Activated CD4-positive, alpha-beta T cell treated with anti-CD3 and anti-CD28 coated beads, Interleukin-2, amount 50 U/mL, for 4 hours (primary cell): ENCODE measurements at places on chromosomes 5 and 9.

DNA sequence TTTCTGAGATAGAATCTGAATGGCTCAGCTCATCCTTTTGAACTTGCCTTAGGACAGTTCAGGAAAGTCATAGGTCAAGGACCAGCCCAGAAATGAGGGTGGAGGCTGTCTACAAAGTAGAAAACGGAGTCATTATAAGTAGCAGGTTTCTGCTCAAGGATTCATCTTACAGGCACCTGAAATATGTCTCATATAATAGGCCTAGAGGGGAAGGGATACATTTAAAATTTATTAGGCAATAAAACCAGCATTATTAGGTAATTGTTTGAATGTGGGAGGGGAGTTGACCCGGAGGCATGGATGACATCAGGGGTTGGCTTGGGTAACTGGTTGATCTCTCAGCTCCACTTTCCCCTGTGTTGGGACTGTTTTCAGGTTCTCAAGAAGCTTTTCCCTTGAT, 11.9 kb upstream of the GALNT10 start:
- no peak for DNase-seq

DNA sequence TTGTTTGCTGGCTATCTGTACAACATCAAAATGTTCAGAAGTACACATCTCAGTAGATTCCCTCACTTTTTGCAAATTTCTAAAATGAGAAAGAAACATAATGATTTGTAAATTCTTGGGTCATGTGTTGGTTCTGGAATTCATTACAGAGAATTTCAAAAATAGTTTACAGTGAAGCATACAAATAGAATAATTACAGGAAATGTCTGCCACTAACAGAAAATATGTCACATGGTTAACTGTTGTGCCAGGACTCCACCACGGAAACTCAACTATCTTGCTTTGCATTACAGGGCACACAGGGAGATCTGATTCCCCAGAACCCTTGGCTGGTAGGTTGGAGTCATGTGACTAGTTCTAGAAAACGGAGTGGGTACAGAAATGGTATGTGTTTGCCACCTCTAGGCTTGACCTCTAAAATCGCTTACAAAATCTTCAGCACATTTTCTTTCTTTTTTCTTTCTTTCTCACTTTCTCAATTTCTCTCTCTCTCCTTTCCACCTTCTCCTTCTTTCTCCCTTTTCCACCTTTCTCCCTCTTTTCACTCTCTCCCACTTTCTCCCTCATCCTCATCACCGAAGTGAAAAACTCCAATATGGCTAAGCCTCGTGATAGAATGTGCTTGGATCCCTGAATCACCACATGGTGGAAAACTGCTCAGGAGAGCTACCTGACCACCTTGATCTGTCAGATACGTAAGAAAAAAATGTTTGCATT, 32.4 kb downstream of the RASEF start:
- DNase-seq = no peak

DNA sequence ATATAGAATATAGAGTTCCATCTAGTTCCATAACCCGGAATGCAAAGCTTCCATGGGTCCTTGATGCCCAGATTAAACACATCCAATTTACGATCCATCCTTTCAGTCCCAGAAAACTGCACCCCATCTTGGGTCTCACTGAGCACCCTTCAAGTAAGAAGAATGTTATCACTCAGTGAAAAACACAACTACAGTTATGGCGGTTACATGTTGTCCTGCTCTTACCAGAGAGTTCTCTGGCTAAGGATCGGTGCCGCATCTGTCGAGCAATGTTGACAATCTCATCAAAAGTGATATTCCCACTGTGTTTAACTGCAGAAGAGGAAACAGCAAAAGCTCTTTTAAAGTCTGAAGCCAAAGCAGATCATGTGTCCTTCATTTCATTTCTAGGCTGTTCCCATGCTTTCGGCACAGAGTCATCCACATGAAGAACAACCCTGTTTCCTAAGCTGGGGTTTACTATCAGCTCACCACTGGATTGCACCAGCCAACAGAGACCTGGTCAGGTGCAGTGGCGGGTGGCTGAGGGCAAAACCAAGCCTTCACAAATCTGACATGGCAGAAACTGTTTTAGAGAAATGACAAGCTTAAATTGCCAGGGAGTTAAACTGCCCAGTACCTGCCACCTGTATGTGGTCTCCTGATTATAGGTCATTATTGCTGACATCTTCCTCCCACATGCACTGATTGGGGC, 2.9 kb downstream of the RPL12 start:
- DNase-seq = no peak

GRCh38 chr5:156722358-156722757, 127.7 kb upstream of the PPP1R2B start:
- no peak for DNase-seq

- no peak for DNase-seq
These were observed 139.1 kb downstream of the PLPPR1 start for GRCh38 chr9:101167490-101168134.

DNA sequence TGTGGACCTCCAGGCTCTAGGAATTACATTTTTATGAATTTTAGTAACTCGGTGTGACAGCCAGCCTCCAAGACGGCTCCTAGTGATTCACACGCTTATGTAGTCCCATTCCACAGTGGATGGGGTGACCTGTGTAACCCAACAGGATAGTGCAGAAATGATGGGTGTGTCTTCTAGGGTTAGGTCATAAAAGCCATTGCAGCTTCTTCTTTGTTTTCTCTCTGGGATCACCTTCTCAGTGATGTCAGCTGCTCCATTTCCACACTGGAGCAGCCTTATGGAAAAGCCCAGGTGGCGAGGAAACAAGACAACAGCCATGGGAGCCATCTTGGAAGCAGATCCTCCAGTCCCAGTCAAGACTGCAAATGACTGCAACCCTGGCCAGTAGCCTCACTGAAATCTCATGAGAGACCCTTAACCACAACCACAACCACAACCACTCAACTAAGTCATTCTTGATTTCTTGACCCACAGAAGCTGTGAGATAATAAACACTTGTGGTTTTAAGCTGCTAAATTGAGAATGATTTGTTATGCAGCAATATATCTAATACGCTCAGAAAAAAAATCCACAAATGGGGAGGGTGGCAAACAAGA, 5.1 kb upstream of the GNPDA1 start:
- DNase-seq = no peak

- no peak for DNase-seq
These were observed 34.8 kb upstream of the IL31RA start for GRCh38 chr5:55816342-55816741.

- DNase-seq = no peak
These were observed 2.7 kb upstream of the ANP32B start for GRCh38 chr9:97980479-97980803.
